ENCODE measurements at places on chromosomes 7 and 10. TPM values are rescaled to one million over a fixed set of nuclear protein-coding genes. Genes with fewer than 3 reads are reported as not detected.

DNA sequence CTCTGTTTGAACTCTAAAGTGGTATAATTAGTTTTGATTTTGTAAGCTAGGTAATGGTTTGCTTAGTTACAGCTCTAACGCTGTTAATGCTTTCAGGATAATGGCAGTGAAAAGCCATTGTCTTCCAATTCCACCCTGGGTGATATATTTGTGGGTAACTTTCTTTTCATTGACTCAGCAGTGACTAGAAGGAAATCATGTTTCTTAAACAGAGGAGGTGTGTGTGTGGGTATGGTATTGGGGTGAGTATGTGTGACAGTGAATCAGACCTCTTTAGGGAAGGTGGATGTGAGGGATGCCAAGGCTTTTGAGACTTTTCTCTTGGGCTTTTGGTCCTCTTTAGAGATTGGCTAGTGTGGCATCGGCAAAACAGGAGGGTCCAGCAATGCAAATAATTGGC is 13.6 kb downstream of the ENTPD7 start:
- H3K36me3 ChIP-seq: no peaks in the 10 kb centered on the region
- no peaks in the 10 kb centered on the region for H3K4me1 ChIP-seq
- H3K27me3 ChIP-seq: no peaks in the 10 kb centered on the region
- DNase-seq: no peak
- H3K4me3 ChIP-seq: no peak overlapping the region

The THSD7A gene
- 28.7 TPM for total RNA-seq

The FGL2 gene
- total RNA-seq: not detected

The RP9 gene
- 25.4 TPM for total RNA-seq

The NAT16 gene
- not detected for total RNA-seq

All from endothelial cell (in vitro differentiated cells).